ENCODE measurements at places on chromosomes 12 and 14.

DNA sequence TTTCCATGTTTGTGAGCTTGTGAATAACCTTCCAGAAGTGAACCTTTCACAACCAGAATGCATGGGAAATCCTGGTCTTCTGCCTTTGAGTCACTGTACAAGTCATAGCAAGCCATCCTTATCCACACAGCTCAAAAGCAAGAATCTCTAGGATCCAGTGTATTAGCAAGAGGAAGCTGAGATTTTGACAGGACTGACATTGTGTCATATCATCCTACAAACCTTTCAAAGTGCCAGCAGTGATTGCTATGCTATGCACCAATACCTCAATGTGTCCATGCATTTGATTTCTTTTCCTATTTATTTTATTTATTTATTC lies 13.5 kb upstream of the NRDE2 start:
- no peak for DNase-seq

GRCh38 chr14:58002618-58003017 lies 136.7 kb upstream of the SLC35F4 start:
- no peak for DNase-seq

GRCh38 chr14:51328064-51328771 lies 88.2 kb downstream of the TMX1 start:
- DNase-seq = no peak

- no peak for DNase-seq
These were observed 2.3 kb downstream of the HMGA2 start for GRCh38 chr12:65826353-65827171.

- DNase-seq = no peak
These were observed 74.2 kb downstream of the TESC start for GRCh38 chr12:117024961-117025480.

- DNase-seq = no peak
These were observed 312.3 kb downstream of the NPAS3 start for GRCh38 chr14:33250963-33251362.

Measured in CD4-positive, alpha-beta T cell treated with Interleukin-15 for 4 hours (primary cell).